A673 (cell line): ENCODE measurements at places on chromosomes 4 and X. TPM values are rescaled to one million over a fixed set of nuclear protein-coding genes. Genes with fewer than 3 reads are reported as not detected.

MAB21L2 gene
- not detected in 2 replicates for total RNA-seq

RHOXF2B gene
- total RNA-seq: not detected in 2 replicates

SLC34A2 gene
- total RNA-seq: 0.06 and 0.24 TPM in 2 replicates

FAM193A gene
- 35.5 and 38.2 TPM in 2 replicates for total RNA-seq

DNA sequence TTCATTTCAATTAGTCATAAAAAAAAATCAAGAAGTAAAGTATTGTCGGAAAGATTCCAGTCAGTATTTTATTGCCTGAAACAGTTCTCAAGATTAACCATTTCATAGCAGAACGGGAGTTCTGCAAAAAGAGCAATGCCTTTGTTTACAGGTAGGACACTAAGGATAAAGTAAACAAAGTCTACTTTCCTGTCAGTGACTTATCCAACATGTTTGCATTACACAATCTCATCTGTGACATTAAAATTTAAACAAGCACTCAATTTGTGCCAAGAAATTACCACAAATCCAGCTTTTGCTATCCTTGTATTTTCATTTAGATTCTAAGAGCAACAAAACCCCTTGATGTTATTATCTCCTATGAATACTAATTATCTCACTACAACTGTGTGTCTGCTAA is 306.5 kb upstream of the LDB2 start:
- H3K36me3 ChIP-seq: no peaks in the 10 kb centered on the region
- H3K4me1 ChIP-seq: no peaks in the 10 kb centered on the region
- H3K27ac ChIP-seq: no peak overlapping the region
- no peak overlapping the region for H3K4me3 ChIP-seq

- no peaks in the 10 kb centered on the region for H3K27me3 ChIP-seq
- H3K27ac ChIP-seq: no peak overlapping the region
- H3K36me3 ChIP-seq: peaks cover 14% of the 10 kb centered on the region
- DNase-seq: no peak
- peaks cover 21% of the 10 kb centered on the region for H3K4me1 ChIP-seq
Measured at GRCh38 chr4:124710015-124710741, 2.4 kb downstream of the ANKRD50 start.

- no peak overlapping the region for H3K4me3 ChIP-seq
- no peaks in the 10 kb centered on the region for H3K27me3 ChIP-seq
- no peaks in the 10 kb centered on the region for H3K4me1 ChIP-seq
- H3K27ac ChIP-seq: no peak overlapping the region
Measured at GRCh38 chr4:1210971-1211370, 38.0 kb downstream of the CTBP1 start.

- no peak overlapping the region for H3K27ac ChIP-seq
- no peaks in the 10 kb centered on the region for H3K4me1 ChIP-seq
- H3K4me3 ChIP-seq: no peak overlapping the region
- no peaks in the 10 kb centered on the region for H3K36me3 ChIP-seq
- H3K27me3 ChIP-seq: no peaks in the 10 kb centered on the region
- DNase-seq: peak; percentile 2
Measured at GRCh38 chr4:171203425-171203824, 609.8 kb upstream of the GALNTL6 start.

- no peaks in the 10 kb centered on the region for H3K27me3 ChIP-seq
- no peak overlapping the region for H3K27ac ChIP-seq
- no peak overlapping the region for H3K4me3 ChIP-seq
- no peaks in the 10 kb centered on the region for H3K4me1 ChIP-seq
- no peaks in the 10 kb centered on the region for H3K36me3 ChIP-seq
- peak; percentile 64 for DNase-seq
Measured at GRCh38 chr4:128427832-128428366, 140.3 kb upstream of the PGRMC2 start.

DNA sequence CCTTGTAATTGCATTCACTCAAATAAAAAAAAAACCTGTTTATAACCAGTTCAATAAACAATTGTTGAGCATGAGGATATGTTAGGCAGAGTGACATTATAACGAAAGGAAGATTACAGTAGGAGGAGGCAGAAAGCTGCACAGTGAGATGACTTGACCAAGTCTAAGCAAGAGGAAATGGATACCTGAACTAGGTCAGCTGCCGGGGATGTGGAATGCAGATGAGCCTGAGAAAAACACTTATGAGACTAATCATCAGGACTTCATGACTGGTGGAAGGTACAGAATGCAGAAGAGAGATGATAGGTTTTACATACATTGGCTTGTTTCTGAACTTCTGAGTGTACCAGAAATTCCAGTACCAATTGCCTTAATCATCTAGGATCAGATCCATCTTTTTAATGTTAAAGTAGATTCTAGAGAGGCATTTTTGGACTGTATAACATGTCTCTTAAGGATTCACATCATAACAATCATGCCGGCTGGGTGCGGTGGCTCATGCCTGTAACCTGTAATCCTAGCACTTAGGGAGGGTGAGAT is 208.1 kb upstream of the PPP3CA start:
- no peak overlapping the region for H3K27ac ChIP-seq
- no peaks in the 10 kb centered on the region for H3K4me1 ChIP-seq
- no peaks in the 10 kb centered on the region for H3K36me3 ChIP-seq
- DNase-seq: no peak
- H3K27me3 ChIP-seq: no peaks in the 10 kb centered on the region
- H3K4me3 ChIP-seq: no peak overlapping the region

- no peaks in the 10 kb centered on the region for H3K36me3 ChIP-seq
- DNase-seq: no peak
- H3K27ac ChIP-seq: no peak overlapping the region
- H3K4me3 ChIP-seq: no peak overlapping the region
- H3K4me1 ChIP-seq: no peaks in the 10 kb centered on the region
Measured at GRCh38 chrX:127861611-127862010, 190.6 kb downstream of the ACTRT1 start.

DNA sequence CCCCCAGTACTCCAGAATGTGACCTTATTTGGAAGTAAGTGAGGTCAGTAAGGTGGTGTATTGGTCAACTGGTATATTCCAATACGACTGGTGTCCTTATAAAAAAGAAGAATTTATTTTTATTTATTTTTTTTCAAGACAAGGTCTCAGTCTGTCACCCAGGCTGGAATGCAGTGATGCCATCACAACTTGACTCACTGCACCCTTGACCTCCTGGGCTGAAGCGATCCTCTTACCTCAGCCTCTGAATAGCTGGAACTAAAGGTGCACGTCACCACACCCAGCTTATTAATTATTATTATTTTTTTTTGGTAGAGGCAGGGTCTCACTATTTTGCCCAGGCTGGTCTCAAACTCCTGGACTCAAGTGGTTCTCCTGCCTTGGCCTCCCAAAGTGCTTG is 115.1 kb upstream of the PITX2 start:
- H3K4me3 ChIP-seq: no peak overlapping the region
- no peaks in the 10 kb centered on the region for H3K36me3 ChIP-seq
- no peak overlapping the region for H3K27ac ChIP-seq
- H3K4me1 ChIP-seq: no peaks in the 10 kb centered on the region
- H3K27me3 ChIP-seq: no peaks in the 10 kb centered on the region
